Mammary epithelial cell (primary cell): ENCODE measurements at places on chromosomes 6 and 20. TPM values are rescaled to one million over a fixed set of nuclear protein-coding genes. Genes with fewer than 3 reads are reported as not detected.

The RNF5 gene
- polyA plus RNA-seq = 65.3 TPM

The TUBB1 gene
- 0.01 TPM for polyA plus RNA-seq

The MYBL2 gene
- 12.7 TPM for polyA plus RNA-seq

DNA sequence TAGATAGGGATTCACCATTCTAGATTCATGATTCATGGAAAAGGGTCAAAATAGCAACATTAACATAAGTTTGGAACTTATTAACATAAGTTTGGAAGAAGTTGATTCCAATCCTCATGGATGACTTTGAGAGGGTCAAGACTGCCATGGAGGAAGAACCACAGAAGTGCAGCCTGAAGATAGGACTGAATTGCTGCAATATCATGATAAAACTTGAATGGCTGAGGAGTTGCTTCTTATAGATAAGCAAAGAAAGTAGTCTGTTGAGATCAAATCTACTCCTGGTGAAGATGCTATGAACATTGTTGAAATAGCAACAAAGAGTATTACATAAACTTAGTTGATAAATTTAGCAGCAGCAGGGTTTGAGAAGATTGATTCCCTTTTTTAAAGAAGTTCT is 62.2 kb downstream of the GMDS start:
- no peak for DNase-seq

- peak; percentile 12 for DNase-seq
Observed at GRCh38 chr6:99458319-99458718, 33.2 kb upstream of the PNISR start.

DNA sequence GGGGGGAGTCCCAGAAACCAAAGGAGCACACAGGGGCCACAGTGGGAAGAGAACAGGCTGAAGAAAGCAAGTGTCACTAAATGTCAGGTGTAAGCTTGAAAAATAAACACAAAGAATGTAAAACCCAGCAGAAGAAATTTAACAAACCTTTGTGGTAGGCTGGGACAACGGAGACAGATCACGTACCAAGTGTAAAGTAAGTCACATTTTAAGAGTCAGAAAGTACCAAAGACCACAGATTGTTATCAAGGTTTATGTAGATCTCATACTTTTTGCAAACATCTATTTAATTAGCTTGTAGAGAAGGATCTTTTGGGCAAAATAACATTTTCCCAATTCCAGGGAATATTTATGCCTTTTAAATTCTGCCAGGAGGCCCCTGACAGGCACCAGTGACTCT is 1.6 kb downstream of the CLIC5 start:
- DNase-seq = no peak

GRCh38 chr6:37062424-37062823 is 57.0 kb downstream of the FGD2 start:
- no peak for DNase-seq

The GMDS gene
- 19.0 TPM for polyA plus RNA-seq

DNA sequence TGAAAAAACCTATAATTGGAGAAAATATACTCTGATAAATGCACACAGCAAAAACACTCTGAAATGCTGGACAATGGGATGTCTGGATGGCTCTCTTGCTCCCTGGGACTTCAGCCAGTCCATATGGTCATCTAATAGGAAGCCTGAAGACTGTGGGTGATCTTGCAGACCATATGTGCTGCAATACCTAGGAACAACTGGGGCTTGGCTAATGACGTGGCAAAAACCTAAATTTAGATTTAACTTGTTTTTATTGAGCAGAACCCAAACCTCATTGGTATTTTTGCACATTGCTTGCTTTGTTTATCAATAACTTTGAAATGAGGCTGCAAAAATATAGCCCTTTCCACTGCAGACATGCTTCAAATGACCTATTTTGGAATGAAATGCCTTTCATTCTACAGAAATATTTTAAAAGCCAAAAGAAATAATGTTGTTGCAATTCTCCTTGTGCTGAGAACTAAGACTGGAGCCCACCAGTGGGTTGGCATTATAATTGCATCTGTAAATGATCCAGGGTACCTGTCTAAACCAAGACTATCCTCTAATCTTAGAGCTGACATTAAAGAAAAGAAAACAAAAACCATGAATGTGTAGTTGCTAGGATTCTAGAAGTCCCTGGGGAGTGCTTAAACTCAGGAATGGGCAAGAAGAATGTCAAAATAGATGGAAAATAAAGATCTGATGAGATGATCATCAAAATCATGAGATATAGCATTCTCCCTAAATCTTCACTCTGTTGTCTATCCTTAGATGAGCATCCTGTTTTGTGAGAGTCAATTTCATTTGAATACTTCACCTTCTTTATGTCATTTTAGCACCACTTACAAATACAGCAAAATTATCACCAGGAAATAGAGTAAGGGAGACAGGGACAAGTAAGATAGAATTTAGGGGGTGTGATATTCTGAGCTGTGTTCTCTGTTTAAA is 152.1 kb upstream of the RIMS1 start:
- DNase-seq = no peak

DNA sequence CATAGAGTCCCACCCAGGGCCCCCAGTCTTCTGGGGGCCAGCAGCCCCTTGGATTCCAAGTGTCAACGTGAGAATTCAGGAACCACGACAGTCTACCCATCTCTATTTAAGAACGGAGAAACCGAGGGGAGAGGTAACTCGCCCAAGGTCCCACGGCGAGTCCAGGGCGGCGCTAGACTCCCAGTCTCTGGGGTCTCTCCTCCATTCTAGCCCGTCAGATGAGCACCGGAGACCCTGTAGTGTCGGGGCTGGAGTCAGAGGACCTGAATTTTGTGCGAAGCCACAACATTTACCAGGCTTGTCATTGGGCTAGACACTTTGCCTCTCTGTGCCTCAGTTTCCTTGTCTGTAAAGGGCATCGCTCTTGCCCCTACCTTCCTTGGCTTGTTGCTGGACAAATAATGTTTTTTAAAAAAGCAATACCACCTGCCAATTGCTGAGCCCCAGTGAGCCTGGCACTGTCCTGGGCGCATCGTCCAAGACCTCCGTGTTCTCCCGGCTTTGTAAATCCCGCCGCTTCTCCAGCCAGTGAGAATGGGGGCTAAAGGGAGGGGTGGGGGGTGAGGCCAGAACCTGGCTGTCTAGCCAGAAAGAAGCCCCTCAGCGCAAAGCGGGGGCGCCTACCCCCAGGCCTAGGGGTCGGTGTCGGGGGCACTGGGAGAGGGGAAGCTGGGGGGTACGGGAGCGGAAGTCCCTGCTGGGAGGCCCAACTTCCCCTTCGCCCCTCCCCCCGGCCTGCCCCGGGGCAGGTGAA is 91.7 kb downstream of the NCR2 start:
- no peak for DNase-seq

DNA sequence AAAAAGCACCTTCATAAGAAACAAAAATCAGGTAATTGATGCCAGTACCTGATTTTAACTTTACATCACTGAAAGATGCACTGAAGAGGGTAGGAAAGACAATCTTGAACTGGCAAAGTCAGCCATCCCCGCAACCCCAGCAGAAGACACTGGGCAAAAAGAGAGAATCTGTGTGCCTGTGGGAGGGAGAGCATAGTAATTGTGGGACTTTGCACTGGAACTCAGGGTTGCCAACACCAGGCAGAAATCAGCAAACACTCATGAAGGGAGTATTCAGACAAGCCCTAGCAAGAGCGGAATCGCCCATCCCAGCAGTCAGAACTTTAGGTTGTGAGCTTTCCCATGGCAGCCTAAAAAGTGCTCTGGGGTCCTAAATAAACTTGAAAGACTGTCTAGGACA is 344.6 kb upstream of the GJE1 start:
- no peak for DNase-seq

The MSH5 gene
- 12.3 TPM for polyA plus RNA-seq

GRCh38 chr6:21381331-21381963 is 212.1 kb upstream of the SOX4 start:
- DNase-seq = no peak

DNA sequence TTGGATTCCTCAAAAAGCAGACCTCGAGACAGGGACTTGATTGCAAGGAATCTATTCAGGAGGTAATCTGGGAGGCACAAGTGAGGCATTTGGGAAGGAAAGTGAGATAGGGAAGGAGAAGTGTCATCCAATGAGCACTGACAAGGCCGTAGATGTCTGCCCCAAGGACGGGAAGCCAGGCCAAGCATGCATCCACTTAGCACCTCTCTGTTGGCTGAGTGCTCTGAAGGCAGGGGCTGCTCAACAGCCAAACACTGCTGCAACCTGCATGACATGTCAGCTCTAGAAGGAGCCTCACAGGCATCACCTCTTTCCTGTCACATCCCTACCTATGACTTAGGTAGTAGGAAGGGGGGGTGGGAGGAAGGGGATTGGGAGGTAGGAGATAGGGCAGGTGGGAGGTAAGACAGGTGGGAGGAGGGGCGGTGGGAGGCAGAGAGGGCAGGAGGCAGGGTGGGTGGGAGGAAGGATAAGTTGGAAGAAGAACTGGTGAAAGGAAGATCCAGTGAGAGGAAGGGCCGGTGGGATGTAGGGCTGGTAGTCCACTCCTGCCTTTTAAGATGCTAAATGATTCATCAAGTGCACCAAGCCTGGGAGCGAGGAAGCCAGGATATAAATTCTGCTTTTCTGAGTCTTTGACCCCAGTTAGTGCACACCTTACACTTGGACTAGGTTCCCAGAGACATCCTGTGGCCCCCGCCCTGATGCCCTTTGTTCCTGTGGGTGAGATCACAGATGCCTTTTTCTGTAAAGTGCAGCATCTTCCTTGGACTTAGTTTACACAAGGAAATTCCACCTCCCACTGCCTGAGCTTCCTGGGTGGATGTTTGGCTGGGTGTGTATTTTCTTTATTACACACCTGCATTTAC is 83.8 kb upstream of the NXT1 start:
- no peak for DNase-seq

The C6orf58 gene
- polyA plus RNA-seq = not detected

DNA sequence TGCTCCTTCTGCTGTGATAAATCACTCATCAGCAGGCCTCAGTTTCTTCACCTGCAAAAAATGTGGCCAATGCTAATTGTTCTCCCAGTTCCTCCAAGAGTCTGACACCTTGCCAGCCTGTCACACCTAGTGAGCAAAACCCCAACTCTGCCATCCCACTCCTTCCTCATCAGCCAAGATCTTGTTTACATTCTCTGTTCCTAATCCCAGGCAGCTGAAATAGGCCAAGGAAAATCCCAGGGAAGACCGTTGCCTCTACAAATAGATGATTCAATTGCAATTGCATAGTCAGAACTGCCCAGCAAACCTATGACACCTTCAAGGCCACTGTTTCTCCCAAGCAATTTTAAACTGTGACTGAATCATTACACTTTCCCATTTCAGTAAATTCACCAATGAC is 78.7 kb downstream of the GMDS start:
- peak; percentile 31 for DNase-seq

DNA sequence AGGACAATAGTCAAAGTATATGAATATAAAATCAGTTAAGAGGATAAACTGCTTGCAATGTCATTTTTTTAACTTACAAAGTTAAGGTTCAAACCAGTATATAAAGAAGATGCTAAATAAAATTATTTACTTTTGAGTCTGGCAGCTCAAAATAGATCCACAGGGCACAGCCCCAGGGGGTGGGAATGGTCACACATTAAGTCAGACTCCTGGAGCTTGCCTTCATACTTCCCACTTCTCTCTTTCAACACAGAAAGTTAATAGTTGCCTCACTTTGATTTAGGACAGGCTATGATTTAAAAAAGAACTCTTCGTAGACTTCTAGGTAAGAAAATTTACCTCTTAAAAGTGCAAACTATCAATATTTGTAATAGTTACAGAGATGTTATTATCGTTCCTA is 158.3 kb upstream of the RUNX2 start:
- no peak for DNase-seq

DNA sequence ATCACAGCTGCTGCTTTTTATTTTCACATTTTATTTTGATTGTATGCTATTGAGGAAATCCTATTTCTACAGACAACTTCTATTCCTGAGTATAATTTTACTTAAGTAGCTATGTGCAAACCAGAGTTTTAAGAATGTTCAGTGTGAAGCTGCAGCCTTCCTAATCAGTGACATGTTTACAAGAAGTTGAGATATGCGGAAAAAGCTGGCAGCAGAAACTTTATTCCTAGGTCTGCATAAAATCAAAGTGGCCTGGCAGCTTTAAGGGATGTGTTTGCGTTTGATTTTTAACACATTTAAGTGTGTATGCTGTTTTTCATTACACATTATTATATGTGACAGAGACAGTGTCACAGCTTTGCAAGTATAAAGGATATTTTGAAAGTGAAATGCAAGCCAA is 26.3 kb downstream of the MAPK14 start:
- no peak for DNase-seq

DNA sequence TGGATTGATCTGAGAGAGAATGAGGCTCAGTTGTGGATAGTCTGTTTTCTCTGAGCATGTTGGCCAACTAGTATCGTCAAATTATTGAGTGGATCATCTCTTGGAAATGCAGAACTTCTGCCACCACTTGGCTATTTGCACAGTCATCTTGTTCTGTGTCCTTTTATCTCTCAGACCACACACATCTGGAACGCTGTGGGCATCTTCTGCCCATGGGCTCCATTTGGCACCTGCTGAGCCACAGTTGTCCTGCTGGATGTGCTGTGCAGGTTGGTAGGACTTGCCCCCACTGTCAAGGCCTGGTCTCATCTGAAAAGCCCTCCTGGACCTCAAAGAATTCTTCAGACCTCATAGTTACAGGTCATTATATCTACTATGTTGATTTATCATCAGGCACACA is 16.7 kb upstream of the C20orf144 start:
- DNase-seq = no peak

DNA sequence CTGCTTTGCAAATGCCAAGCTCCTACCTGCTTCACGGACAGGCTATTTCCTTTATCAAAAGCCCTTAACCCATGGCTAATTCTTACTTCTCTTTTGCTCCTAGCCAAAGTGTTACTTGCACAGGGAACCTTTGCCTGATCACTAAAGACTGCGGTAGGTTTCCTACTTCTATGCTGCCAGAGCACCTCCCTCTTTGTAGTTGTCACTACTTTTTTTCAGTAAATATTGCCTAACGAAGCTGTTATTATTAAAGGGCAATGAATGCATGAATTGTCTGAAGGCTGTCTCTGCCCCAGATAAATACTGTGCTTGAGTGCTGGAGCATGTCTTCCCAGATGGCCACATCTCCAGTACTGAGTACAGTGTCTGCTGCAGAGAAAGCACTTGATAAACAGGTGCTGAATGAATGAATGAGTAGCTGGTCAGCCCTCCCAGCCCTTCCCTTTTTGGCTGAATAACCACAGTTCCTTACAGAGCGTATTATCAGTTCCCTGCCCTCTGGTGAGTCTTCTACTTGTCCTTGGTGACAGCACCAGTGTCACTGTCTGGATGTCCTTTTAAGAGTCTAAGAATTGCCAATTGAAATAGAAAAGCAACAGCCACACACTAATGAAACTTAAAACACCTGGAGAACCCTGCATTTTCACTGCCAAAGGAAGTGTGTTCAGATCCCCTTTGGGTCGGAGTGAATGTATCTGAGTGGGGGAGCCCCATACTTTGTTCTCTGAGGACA is 73.6 kb upstream of the TRAF3IP2 start:
- DNase-seq = no peak

DNA sequence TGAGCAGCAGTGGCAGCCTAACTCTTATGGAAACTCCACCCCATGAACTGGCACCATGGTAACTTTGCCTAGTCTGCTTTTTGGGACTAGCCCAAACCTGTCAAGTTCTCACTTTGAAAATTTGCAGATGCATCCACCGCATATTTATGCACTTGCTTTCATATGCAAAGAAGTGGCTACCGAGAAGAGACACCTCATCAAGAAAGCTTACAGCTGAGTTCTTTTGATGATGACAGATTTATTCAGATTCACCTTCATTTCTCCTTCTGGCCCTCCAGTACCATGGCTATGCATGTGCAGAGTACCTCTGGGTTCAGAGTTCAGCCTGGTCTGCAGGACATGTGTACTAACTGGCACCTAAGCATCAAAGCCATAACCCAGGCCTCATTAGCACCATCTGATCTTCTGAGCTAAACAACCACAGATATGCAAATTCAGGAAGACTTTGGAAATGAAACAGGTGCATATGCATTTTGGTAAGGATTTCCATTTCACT is 154.3 kb upstream of the TENT5A start:
- DNase-seq = peak; percentile 8
